Activated CD4-positive, alpha-beta memory T cell treated with anti-CD3 and anti-CD28 coated beads, Interleukin-2, amount 10 ng/mL, durations not matched to agents 7 days and 5 days (primary cell): ENCODE measurements at places on chromosomes 7 and 10. TPM values are rescaled to one million over a fixed set of nuclear protein-coding genes. Genes with fewer than 3 reads are reported as not detected.
A peak's percentile ranks its signal among the peaks of the same experiment; 100 is the strongest.

GRCh38 chr7:91710881-91711280, 169.6 kb downstream of the MTERF1 start:
- H3K27me3 ChIP-seq: no peaks in the 10 kb centered on the region
- no peaks in the 10 kb centered on the region for H3K36me3 ChIP-seq
- H3K4me3 ChIP-seq: no peak overlapping the region

Gene ASZ1
- not detected for total RNA-seq

DNA sequence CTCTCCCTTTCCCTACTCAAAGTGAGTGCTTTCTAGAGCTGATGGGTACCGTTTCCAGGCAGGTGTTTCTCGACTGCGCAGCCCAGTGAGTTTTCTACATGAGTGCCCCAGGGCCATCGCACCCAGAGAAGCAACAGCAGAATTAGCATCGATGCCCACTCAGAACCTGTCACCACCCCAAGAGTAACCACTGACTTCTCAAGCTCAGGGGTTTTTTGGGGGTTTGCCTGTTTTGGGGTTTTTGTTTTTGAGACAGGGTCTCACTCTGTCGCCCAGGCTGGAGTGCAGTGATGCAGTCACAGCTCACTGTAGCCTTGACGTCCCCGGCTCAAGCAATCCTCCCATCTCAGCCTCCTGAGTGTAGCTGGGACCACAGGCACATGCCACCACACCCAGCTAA, 25.7 kb downstream of the SNX8 start:
- no peaks in the 10 kb centered on the region for H3K27me3 ChIP-seq
- DNase-seq: no peak
- H3K27ac ChIP-seq: no peak overlapping the region
- no peak overlapping the region for H3K4me3 ChIP-seq

- H3K4me1 ChIP-seq: no peaks in the 10 kb centered on the region
- no peak overlapping the region for H3K4me3 ChIP-seq
- no peaks in the 10 kb centered on the region for H3K36me3 ChIP-seq
- no peak overlapping the region for H3K27ac ChIP-seq
- H3K27me3 ChIP-seq: no peaks in the 10 kb centered on the region
Measured at GRCh38 chr10:53122281-53122680, 349.7 kb upstream of the MBL2 start.

GRCh38 chr7:96284240-96284639, 37.7 kb downstream of the SLC25A13 start:
- no peak overlapping the region for H3K4me3 ChIP-seq
- H3K4me1 ChIP-seq: peaks cover 33% of the 10 kb centered on the region
- DNase-seq: no peak
- no peaks in the 10 kb centered on the region for H3K27me3 ChIP-seq

- H3K4me3 ChIP-seq: no peak overlapping the region
- no peaks in the 10 kb centered on the region for H3K27me3 ChIP-seq
- no peaks in the 10 kb centered on the region for H3K36me3 ChIP-seq
Measured at GRCh38 chr10:72720814-72721660, 29.1 kb downstream of the MCU start.

DNA sequence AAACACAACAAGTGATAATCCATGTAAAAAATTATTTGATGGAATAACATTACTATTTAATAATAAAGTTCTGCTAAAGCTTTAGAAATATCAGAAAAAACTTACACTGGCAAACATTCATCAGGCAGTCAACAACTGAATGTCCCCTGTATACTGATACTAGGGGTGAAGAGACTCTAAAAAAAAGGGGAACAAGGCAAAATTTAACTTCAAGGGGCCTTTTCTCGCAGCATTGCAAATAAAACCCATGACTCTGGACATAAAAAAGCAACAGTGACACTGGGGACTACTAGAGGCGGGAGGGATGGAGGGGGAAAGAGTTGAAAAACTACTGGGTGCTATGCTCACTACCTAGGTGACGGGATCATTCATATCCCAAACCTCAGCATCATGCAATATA, 5.8 kb upstream of the IFRD1 start:
- H3K27me3 ChIP-seq: no peaks in the 10 kb centered on the region
- no peak overlapping the region for H3K27ac ChIP-seq
- peaks cover 13% of the 10 kb centered on the region for H3K4me1 ChIP-seq
- no peak overlapping the region for H3K4me3 ChIP-seq

Gene ITGA8
- not detected for total RNA-seq

DNA sequence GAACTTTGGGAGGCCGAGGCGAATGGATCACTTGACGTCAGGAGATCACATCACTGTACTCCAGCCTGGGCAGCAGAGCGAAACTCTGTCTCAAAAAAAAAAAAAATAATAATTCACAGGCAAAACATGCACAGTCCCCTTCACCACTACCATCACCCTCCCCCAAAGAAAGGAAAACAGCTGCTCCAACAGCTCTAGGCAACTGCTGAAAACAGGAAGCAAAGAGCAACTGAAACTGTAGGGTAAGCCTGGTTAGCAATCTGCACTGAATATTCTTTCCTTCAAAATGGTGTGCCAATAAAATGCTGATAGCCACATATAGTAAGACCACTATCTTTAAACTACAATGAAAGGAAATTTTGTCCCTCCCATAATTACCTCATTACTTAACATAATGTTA, 11.8 kb downstream of the NT5C2 start:
- peaks cover 33% of the 10 kb centered on the region for H3K4me1 ChIP-seq
- no peak overlapping the region for H3K4me3 ChIP-seq
- peaks cover 26% of the 10 kb centered on the region for H3K36me3 ChIP-seq

GRCh38 chr10:69179089-69179742, 818 bp upstream of the SUPV3L1 start:
- no peak for DNase-seq
- peak overlapping the region; percentile 92 for H3K4me3 ChIP-seq
- peak overlapping the region; percentile 98 for H3K27ac ChIP-seq
- H3K27me3 ChIP-seq: no peaks in the 10 kb centered on the region
- peaks cover 38% of the 10 kb centered on the region for H3K4me1 ChIP-seq

Gene INSYN2A
- not detected for total RNA-seq

GRCh38 chr7:51611937-51612336, 295.3 kb upstream of the COBL start:
- H3K27me3 ChIP-seq: no peaks in the 10 kb centered on the region
- no peaks in the 10 kb centered on the region for H3K4me1 ChIP-seq
- H3K27ac ChIP-seq: no peak overlapping the region
- no peaks in the 10 kb centered on the region for H3K36me3 ChIP-seq
- no peak for DNase-seq

Gene HOXA3
- total RNA-seq: not detected

Gene UCN3
- not detected for total RNA-seq

DNA sequence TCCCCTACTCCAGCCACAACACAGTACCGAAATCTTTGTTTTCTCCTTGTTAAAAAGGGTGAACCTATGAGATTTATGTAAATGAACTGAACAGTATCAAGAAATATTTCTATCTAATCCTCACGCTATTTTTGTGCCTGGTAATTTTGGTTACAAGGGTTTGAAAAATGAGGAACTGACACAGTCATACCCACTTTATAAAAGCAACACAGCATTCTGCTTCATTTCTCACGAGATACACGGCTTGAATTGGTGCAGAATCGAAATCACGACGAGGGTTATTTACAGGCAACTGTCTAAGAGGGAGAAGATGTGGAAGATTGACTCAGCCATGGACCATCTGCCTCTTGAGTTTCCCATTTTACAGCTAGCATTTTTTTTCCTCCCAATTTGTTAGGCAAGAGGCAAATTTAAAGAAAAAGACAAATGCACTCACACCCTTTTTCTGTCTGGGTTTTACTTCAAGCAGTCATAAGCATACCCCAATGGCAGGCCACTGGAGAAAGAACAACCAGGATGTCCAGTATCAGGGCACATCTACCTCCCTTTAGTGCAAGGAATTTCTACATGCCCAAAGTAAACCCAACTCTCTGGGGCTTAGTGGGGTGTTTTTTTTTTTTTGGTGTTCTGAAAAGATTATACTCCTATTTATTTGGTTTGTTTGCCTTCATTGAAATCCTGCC, 108.1 kb downstream of the ITGB8 start:
- DNase-seq: no peak

GRCh38 chr10:47139121-47139520, 160.9 kb upstream of the GDF10 start:
- H3K4me1 ChIP-seq: no peaks in the 10 kb centered on the region
- no peaks in the 10 kb centered on the region for H3K27me3 ChIP-seq
- no peak overlapping the region for H3K4me3 ChIP-seq

DNA sequence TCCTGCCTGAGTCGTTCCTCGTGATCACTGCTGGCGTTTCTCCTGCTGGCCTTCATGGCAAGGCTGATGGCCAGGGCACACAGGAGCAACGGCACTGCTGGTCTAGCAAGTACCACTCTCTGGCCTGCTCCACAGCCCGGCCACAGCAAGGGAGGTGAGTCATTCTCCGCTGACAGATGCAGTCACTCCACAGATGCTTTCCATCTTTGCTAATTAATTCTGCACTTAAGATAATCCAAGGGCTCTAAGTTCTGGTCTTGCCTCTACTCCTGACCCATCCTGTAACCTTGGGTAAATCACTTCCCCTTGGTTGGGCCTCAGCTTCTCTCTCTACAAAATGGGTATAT, 244.4 kb downstream of the RPS24 start:
- H3K27me3 ChIP-seq: peaks cover 4% of the 10 kb centered on the region
- no peak overlapping the region for H3K4me3 ChIP-seq
- H3K27ac ChIP-seq: no peak overlapping the region
- no peaks in the 10 kb centered on the region for H3K36me3 ChIP-seq

GRCh38 chr7:154919344-154920225, 83.3 kb downstream of the PAXIP1 start:
- H3K27ac ChIP-seq: no peak overlapping the region
- no peaks in the 10 kb centered on the region for H3K36me3 ChIP-seq
- H3K27me3 ChIP-seq: peaks cover 23% of the 10 kb centered on the region
- H3K4me3 ChIP-seq: no peak overlapping the region
- DNase-seq: no peak

- H3K27ac ChIP-seq: no peak overlapping the region
- peaks cover 8% of the 10 kb centered on the region for H3K27me3 ChIP-seq
- no peak overlapping the region for H3K4me3 ChIP-seq
- no peaks in the 10 kb centered on the region for H3K36me3 ChIP-seq
- no peak for DNase-seq
Measured at GRCh38 chr10:47402641-47403301, 18.7 kb upstream of the ZNF488 start.

GRCh38 chr10:101146392-101147251, 15.5 kb downstream of the TLX1 start:
- no peaks in the 10 kb centered on the region for H3K36me3 ChIP-seq
- no peak for DNase-seq
- H3K27ac ChIP-seq: no peak overlapping the region

- DNase-seq: no peak
- no peaks in the 10 kb centered on the region for H3K4me1 ChIP-seq
- no peak overlapping the region for H3K27ac ChIP-seq
- H3K4me3 ChIP-seq: no peak overlapping the region
- no peaks in the 10 kb centered on the region for H3K36me3 ChIP-seq
- peaks cover 6% of the 10 kb centered on the region for H3K27me3 ChIP-seq
Measured at GRCh38 chr10:86253091-86254072, 113.2 kb downstream of the GRID1 start.

Gene GJC3
- total RNA-seq: not detected

Gene FAM221A
- 6.3 TPM for total RNA-seq

DNA sequence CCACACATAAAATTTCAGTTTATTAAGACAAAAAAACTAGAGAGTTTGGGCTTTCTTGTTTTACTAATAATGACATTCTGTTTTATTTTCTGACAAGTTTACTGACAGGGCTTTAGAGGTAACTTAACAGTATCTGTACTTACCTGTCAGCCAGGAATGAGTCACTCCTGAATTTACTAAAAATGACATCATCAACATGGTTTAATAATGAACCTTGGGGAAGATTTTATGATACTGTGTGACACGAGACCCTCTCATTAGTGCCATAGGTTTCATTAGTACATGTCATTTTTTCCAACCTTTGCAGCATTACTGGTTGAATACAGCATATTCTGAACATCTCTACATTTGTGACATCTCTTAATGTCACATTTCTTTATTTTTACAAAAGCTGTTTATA, 131.1 kb downstream of the KCND2 start:
- no peaks in the 10 kb centered on the region for H3K4me1 ChIP-seq
- no peak overlapping the region for H3K4me3 ChIP-seq
- no peaks in the 10 kb centered on the region for H3K27me3 ChIP-seq
- DNase-seq: no peak
- no peak overlapping the region for H3K27ac ChIP-seq

GRCh38 chr7:31061185-31061584, 9.1 kb downstream of the ADCYAP1R1 start:
- DNase-seq: no peak
- no peaks in the 10 kb centered on the region for H3K36me3 ChIP-seq
- no peak overlapping the region for H3K4me3 ChIP-seq
- no peak overlapping the region for H3K27ac ChIP-seq

DNA sequence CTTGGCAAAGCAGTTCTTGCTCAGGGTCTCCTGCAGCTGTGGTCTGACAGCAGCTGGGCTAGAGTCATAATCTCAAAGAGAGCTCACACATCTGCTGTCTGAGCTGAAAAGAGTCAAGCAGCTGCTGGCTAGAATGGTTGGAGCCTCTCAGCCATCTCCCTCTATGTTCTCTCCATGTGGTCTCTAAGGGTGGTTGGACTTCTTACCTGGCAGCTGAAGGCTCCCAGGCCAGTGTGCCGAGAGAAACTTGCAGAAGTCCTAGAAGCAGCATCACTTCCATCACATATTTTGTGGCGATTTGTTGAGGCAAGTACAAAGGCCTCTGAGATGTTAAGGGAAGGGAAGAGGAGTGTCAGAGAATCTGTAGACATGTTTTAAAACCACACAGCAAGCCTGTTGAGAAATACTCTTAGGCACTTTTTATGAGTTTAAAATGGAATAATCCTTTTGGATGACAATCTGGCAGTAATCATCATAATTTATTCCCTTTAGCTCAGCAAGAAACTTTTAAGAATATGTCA, 93.2 kb downstream of the REEP3 start:
- no peak overlapping the region for H3K4me3 ChIP-seq
- peaks cover 11% of the 10 kb centered on the region for H3K4me1 ChIP-seq
- H3K36me3 ChIP-seq: peaks cover 13% of the 10 kb centered on the region
- no peak for DNase-seq
- no peak overlapping the region for H3K27ac ChIP-seq

GRCh38 chr7:150404172-150404804, 25.2 kb downstream of the ZNF775 start:
- H3K36me3 ChIP-seq: peaks cover 18% of the 10 kb centered on the region
- H3K27ac ChIP-seq: peak overlapping the region; percentile 74
- H3K27me3 ChIP-seq: no peaks in the 10 kb centered on the region
- H3K4me3 ChIP-seq: peak overlapping the region; percentile 86
- DNase-seq: no peak

Gene CALHM1
- 0.73 TPM for total RNA-seq
